ENCODE measurements at places on chromosomes 5 and 9. TPM values are rescaled to one million over a fixed set of nuclear protein-coding genes. Genes with fewer than 3 reads are reported as not detected.
A peak's percentile ranks its signal among the peaks of the same experiment; 100 is the strongest.

DNA sequence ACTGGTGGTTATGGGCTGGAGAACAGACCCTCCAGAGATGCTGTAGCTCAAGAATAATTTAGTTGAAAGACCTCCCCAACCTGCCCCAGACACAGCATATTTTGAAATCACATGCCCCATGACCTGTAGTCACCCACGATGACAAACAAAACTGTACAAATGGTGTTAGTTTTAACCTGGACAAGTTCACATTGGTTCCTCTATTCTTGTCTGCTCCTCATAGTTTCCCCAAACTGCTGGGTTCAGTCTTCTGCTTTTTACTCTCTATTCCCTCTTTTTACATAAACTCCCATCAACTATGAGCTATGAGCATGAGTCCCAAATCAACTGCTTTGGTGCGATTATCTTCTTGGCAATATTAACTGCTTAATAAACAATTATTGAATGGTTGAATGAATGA, 365.3 kb upstream of the CLINT1 start:
- no peak for DNase-seq

DNA sequence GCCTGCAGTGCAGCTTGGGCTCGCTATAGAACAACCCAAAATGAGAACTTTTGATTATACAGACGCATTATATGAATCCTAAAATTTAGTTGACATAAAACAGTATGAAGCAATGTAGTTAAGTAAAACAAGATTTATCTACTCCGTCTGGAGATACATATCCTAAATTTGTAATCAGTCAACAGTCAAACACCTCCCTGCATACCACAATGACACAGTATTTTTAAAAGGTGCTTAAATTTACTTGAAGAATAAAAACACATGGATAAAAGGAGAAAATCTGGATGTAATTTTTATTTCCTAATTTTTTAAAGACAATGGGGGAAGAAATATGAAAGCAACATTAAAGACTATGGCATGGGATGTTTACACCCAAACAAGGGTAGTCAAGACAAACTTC, 70.8 kb downstream of the PTBP3 start:
- DNase-seq = no peak

GTF2H2 gene
- polyA plus RNA-seq = 4.5 TPM

GRCh38 chr9:36794461-36794860, 221.8 kb downstream of the MELK start:
- no peak for DNase-seq

GRCh38 chr9:20620650-20621470, 1.4 kb downstream of the MLLT3 start:
- peak; percentile 59 for DNase-seq

DNA sequence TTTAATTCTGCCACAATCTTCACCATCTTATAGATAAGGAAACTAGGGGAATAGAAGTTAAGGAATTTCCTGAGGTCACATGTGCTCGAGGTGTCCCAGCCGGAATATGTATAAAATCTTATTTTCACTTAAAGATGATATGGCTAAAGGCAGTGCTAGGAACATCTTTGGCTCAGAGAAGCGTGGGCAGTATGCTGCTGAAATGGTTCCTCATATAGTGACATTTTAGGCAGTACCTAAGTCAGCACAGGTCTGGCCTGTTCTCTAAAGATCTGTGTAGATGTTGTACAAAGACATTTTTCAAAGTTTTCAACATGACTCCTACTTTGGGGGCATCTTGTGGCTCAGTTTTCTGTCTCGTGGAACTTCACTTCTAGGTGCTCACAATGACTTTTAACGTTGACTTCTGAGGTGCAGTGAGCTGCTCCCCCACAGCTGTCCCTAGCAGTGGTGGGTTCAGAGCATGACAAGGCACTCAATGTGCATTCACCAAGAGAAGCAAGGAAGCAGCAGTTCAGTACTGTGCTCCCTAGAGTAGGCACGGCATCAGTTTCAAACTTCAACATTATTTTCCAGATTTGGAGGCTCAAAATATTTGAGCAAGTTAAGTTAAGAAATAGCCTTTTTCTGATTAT, 40.3 kb downstream of the TNFAIP8 start:
- DNase-seq = no peak

SLC23A1 gene
- polyA plus RNA-seq = not detected

DNA sequence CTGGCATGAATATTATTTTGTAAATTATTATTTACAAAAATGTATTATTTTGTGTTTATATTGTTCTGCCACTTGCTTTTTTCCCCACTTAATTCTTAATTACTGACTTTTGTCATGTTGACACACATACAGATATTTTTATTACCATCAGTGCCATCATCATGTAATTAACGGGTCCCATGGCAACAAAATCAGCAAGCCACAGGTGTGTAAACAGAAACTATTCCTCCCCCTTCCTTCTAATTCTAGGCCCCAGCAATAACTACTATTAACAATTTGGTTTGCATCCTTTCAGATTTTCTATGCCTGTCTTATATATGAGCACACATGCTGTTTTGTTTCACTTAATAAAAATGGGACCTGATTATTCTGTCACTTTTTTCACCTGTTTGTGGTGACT, 29.3 kb downstream of the CYFIP2 start:
- no peak for DNase-seq
